GM03348 (cell line): ENCODE measurements at places on chromosomes 13 and 19.

DNA sequence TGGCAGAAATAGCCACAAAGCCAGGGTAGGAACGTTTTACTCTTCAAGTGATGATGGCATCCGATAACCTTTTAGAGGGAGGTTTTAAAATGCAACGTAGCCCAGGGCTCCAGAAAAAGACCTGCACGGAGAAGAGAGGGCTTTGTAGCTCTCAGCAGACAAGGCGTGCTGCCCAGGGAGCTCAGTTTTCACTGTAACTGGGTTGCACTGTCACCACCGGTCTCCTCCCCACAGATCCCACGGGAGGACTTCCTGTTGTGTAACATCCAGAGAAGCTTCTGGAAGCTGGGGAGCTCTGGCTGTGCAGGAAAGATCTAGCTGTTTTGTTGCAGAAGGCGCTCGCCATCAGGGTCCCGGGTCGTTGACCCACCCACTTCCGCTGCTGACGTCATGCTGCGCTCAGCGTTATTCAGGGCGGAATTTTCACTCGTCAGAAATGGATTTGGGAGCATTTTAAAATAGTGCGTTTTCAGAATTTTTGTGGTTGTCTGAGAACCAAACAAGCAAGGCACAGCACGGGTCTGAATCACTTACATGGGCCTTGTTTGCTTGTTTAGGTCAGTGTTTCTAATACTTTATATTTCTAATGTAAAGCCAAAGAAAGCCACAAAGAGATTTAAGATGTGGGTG lies 50.8 kb downstream of the ATP11A start:
- DNase-seq: peak; percentile 83

DNA sequence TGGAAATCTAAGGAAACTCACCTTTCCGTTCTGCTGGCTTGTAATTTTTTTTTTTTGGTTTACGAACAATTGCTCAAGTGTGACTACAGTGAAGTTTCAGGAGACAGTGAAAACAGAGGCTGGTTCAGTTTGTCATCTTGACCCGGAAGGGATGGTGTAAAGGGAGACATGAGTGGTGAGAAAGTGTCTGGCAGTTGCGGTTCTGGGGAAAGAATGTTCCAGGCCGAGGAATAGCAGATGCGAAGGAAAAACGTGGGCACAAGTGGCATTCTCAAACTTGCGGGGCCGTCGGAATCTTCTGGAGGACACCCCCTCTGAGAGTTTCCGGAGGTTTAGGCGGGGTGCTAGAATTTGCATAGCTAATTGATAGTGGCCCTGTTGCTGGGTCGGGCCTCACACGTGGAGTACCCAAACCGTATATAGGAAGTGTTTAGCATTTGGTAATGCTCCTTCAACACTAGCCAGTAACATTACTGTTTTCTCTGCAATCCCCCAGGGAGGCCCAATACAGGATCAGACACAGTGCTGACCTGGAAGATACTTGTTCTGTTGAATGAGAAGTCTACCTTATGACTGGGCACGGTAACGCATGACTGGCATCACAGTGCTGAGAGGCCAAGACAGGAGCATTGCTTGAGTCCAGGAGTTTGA lies 2.8 kb upstream of the TNFSF9 start:
- no peak for DNase-seq

GRCh38 chr13:50914848-50915247 lies 5.3 kb downstream of the RNASEH2B start:
- DNase-seq: peak; percentile 20

- DNase-seq: peak; percentile 70
Observed at GRCh38 chr19:47447470-47448359, 24.0 kb downstream of the SLC8A2 start.

GRCh38 chr19:17576758-17577456 lies 21.5 kb downstream of the COLGALT1 start:
- peak; percentile 55 for DNase-seq

- DNase-seq: peak; percentile 49
Observed at GRCh38 chr19:2618611-2619010, 83.9 kb downstream of the GNG7 start.

- no peak for DNase-seq
Observed at GRCh38 chr19:38318660-38319059, 985 bp upstream of the KCNK6 start.
